ENCODE measurements at places on chromosomes 5 and 9. TPM values are rescaled to one million over a fixed set of nuclear protein-coding genes. Genes with fewer than 3 reads are reported as not detected.

GRCh38 chr9:37464006-37464405, 1.2 kb downstream of the ZBTB5 start:
- no peak for DNase-seq

DNA sequence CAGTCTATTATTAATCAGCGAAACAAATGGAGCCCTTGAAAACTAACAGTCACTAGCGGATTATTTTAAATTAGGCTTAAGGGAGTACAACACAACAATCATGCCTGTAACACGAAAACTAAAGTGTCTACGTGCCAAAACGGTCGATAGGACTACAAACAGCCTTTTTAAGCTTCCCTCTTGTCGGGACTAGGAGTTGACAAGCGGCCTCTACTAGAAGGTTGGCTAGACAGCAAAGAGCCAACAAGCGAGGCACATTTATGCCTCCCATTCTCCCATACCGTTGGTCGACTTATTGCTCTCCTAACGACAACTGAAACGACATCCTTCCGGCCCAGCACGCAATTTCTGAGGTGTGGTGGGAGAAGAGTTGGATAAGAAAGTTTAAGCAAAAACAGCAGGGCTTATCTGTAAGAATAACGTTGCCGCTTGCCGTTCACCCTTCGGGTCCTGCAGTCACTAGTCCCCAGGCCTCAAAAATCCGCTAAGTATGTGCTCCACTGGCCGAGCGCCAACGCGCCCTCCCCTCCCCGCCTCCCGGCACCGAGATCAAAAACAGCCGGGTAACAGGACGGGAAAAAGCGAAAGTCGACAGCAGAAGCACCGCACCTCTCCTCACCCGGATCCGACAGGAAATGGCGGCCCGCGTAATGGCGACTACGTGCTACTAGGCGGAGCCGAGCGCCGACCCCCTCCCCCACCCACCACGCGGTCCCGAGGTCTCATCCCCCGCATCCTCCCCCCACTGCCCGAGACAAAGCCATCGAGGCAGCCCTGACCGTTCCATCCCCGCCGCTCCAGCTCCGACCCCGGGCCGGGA, 813 bp downstream of the HNRNPK start:
- DNase-seq = peak; percentile 90

- DNase-seq = no peak
These were observed 724.8 kb upstream of the SEMA6A start for GRCh38 chr5:117299224-117299935.

Gene SMC2
- 46.7 TPM for total RNA-seq

Gene CDC25C
- total RNA-seq = 45.8 TPM

DNA sequence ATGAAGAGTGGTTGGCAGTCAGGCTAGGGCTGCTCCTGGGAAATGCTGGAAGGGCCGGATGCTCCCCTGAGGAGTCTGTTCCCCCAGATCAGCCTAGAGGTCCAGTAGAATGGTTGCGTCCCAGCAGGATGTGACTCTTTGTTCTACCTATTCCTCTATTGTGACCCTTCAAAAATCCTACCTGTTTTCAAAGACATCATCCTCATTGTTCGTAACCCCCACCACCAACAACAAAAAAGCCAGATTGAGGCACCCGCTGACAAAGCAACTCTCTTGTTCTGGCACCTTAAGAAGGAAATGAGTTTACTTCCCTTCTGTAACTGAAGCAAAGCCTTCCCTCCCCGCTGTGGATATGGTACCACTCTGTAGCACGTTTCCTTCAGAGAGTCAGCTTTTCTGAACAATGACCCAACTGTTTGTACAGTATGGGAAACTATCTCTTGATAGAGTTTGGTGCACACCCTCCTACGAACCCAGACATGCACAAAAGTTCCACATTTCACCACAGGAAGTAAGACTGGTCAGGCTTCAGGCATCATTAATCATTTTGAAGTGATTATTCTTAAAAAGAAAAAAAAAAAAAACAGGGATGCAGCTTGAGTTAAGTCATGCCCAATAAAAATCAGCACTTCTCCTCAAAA, 207.2 kb downstream of the ENC1 start:
- DNase-seq = peak; percentile 67

Gene DMRTA1
- 21.3 TPM for total RNA-seq

DNA sequence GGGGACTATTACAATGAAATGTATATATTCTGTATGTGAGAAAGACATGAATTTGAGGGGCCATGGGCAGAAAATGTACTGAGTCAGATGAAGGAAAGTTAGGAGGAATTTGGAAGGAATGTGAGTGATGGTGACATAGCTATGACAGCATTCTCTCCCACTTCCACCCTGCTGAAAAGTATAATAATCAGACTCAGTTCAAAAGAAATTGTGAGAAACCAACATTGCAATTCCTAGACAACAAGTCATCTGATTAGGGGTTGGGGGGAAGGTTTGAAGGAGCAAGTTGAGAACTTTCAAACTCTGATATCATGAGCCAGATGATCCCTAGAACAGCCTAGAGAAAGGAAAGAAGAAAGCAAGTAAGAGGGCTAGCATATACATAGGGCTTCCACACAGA, 370.6 kb downstream of the DMRTA1 start:
- DNase-seq = no peak

GRCh38 chr5:73312872-73313510, 135.6 kb downstream of the FOXD1 start:
- DNase-seq = no peak

Gene SLC45A2
- 0.06 TPM for total RNA-seq

Gene CENPH
- 160 TPM for total RNA-seq

DNA sequence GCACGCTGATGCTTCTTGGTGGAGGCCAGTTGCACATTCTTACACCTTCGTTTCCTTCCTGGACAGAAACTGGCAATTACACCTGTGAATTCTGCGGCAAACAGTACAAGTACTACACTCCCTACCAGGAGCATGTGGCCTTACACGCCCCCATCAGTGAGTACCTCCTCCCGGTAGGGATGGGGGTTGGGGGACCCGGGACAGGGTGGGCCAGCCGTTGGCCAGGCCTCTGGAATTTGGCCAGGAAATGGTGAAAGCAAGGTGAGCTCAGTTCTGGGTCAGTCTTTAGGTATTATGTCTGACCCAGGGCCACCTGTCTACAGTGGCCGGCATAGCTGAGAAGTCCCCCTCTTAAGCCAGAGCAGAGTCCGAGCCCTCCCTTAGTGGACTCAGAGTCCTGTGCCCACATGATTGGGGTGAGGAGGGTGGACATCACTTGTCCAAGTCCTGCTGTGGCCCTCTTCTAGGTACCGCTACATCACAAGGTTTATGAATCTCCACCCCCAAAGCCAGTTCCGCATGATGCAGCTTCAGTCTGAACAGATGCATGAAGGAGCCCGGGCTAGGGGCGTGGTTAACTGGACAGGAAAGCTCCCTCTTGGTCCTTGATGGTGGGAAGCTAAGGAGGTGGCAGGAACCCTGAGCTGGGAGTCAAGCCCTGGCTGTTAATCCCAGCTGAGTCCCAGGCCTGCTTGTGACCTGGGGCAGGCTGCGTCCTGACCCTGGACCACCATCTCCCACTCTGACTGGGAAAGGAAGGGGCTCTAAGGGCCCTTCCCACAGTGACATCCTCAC, 61.3 kb downstream of the AMBP start:
- DNase-seq = no peak

Gene ROPN1L
- not detected for total RNA-seq

- no peak for DNase-seq
These were observed 128.0 kb upstream of the MSX2 start for GRCh38 chr5:174596429-174596828.

- DNase-seq = no peak
These were observed 66.2 kb upstream of the NEURL1B start for GRCh38 chr5:172574871-172575223.

DNA sequence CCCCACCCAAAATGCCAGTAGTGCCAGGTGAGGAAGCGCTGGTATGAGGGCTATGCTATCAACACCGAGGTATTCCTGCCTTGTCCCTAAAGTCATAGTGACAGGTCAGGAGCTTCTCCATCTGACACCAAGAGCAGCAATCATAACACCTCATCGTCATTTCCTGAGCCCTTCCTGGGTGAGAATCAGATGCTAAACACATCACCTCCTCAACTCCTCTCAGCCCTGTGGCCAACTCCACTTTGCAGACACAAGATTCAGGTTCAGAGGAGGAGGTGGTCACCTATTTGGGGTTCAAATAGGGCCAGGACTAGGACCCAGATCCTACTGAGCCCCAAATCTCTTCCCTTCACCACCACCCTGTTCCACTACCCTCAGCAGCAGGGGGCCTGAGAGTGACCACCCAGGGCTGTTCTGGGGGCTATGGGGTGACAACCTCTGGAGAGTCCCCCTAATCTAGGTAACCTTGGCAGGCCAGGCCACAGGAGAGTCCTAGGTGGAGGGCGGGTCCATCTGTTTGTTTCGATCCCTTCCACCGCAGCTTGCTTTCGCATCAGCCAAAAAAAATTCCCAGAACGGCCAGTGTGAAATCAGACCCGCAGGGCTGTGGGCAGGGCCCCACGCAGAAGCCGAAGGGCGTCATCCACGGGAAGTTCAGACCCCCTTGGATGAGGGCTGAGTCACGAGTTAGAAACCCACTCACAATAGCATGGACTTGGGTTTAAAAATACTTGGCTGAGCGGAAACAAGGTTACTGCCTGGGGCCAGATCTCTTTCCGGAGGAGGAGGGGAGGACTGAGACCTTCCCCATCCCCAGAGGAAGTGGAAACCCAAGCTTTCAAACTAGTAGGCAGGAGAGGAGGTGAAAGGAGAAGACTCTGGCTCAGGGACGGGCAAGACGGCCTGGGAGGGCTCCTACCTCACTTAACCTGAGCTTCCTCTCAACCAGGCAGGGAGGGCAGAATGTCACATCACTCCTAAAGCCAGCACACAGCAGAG, 8.7 kb downstream of the STK10 start:
- no peak for DNase-seq

GRCh38 chr9:20611691-20612287, 10.5 kb downstream of the MLLT3 start:
- peak; percentile 14 for DNase-seq

Gene SPINK13
- not detected for total RNA-seq

DNA sequence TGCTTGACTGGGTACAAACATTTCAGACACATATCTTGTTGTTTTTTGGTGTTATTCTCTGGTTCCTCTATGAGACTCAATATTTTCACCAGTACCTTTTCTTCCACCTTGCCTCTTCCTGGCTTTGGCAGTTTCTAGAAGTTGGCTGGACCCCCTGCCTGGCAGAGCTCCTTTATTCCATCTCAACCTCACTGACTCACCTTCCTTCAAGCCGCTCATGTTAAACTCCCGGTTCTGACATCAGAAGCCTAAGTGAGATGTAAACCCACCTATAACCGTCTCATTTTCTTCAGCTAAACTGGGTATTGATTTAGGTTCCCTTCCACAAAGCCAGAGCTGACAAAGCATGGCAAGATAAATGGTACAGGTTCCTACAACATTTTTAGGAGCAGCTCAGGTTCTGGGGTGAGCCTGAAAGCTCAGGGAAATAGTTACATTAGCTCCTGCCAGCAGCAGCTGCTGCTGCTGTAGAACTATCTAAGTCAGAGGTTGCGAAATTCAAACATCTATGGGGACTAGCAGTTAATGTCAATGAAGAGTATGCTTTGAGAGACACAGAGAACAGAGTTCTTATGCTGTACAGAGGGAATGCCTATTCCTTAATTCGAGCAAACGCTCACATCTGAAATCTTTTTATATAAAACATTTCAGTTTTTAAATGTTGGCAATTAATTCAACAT, 197.1 kb upstream of the NR3C1 start:
- DNase-seq = no peak

DNA sequence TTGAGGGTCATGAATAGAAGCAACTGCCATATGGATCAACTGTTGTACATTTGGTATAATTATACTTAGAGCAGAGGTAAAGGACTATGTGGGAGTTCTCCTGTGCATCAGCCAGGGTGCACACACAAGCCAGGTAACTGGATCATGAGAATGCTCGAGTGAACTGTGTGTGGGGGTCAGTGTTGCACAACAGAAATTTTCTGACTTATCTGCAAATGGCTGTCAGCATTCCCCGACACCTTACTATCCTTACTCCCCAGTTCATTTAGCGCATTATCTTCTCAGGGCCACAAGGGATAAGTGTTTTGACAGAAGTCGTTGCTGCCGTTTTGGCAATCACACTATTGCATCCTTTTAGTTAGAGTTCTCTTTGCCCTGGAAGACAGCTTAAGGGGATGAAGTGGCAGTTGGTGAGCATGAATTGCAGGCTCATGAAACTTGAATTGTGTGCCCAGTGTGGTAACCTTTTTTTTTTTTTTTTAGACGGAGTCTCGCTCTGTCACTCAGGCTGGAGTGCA, 1.7 kb downstream of the CANX start:
- DNase-seq = no peak

- no peak for DNase-seq
These were observed 90.1 kb downstream of the STARD4 start for GRCh38 chr5:111422245-111422644.

DNA sequence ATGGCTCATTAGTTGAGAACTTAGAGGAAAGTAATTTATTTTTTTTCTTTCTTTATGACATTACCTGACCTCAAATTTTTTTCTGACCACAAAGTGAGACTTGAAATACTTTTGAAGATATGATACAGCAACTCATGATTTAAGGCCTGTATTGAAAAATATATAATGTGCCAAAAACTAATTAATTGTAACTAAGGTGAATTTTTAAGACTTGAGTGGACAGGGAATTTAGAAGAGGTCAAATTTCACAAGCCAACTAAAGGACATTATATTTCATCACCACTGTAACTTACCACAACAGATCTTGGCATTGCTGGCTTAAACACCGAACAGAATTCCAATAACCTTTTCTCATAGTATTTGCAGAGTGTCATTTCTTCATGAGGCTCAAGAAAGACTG, 1.8 kb downstream of the CCNH start:
- no peak for DNase-seq

- DNase-seq = no peak
These were observed 265.6 kb downstream of the TMEM232 start for GRCh38 chr5:110460837-110461236.

GRCh38 chr5:170297589-170298462, at the start of gene LCP2:
Gene LCP2, minus strand, starts transcription at chr5:170297777. Its CDS starts 166 bp downstream, at chr5:170297611.
- DNase-seq = no peak

GRCh38 chr5:93723681-93724080, 17.7 kb downstream of the POU5F2 start:
- no peak for DNase-seq

GRCh38 chr9:128715436-128715750, 8.5 kb downstream of the ZDHHC12 start:
- no peak for DNase-seq

Gene GHR
- total RNA-seq = 0.28 TPM

DNA sequence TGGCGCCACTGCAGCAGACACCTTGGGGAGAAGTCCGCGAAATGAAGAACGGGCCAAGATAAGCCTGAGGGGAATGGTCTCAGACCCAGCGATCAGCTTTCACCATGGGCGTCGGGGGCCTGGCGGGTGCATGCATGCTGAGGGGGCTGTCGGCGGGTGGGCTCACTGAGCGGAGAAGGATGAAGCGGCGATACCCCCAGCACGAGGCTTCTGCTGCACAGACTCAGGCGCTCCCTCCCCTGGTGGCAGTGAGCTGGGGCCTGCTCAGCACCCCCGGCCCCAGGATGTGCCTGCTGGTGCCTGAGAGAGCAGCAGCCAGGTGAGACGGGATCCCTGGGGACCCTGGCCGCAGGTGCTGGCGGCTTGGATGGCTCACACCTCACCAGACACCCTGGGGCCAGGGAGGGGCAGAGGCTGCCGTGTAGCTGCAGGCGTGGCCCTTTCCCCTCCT, 31.2 kb downstream of the CEP72 start:
- DNase-seq = no peak
